CD4-positive, alpha-beta T cell (primary cell): ENCODE measurements at places on chromosomes 13 and 19. TPM values are rescaled to one million over a fixed set of nuclear protein-coding genes. Genes with fewer than 3 reads are reported as not detected.

TEX26 gene
- not detected for total RNA-seq

RFPL4A gene
- total RNA-seq: not detected

ZNF844 gene
- 23.7 TPM for total RNA-seq

MAMSTR gene
- 0.47 TPM for total RNA-seq

DACH1 gene
- 0.89 TPM for total RNA-seq

FREM2 gene
- not detected for total RNA-seq

SMIM24 gene
- not detected for total RNA-seq

VSTM1 gene
- not detected for total RNA-seq

KRTDAP gene
- not detected for total RNA-seq

CCDC8 gene
- not detected for total RNA-seq

PTH2 gene
- total RNA-seq: not detected

TTYH1 gene
- total RNA-seq: not detected

ZBTB45 gene
- 5.7 TPM for total RNA-seq

SIGLEC9 gene
- total RNA-seq: 0.36 TPM

PCSK4 gene
- total RNA-seq: 5.2 TPM

PGLYRP2 gene
- not detected for total RNA-seq

NEK3 gene
- total RNA-seq: 7.0 TPM

C19orf53 gene
- total RNA-seq: 119 TPM

ZNF99 gene
- total RNA-seq: not detected

BEST2 gene
- not detected for total RNA-seq

CADM4 gene
- 0.36 TPM for total RNA-seq

ANKRD10 gene
- 75.5 TPM for total RNA-seq

STOML3 gene
- total RNA-seq: not detected

COQ8B gene
- 16.4 TPM for total RNA-seq

GRIN3B gene
- total RNA-seq: 0.22 TPM

PTGIR gene
- total RNA-seq: 0.96 TPM

SIGLEC6 gene
- total RNA-seq: 0.14 TPM

PPM1N gene
- total RNA-seq: 3.5 TPM

ZNF835 gene
- total RNA-seq: 0.82 TPM

UTP14C gene
- 1.9 TPM for total RNA-seq

PSMC4 gene
- total RNA-seq: 61.3 TPM

FAM124A gene
- not detected for total RNA-seq

EMC10 gene
- total RNA-seq: 80.0 TPM

ATP8A2 gene
- total RNA-seq: 0.22 TPM

CYP2S1 gene
- total RNA-seq: 0.82 TPM

NLRP9 gene
- total RNA-seq: not detected

ARHGAP45 gene
- 861 TPM for total RNA-seq

ERICH4 gene
- total RNA-seq: not detected

APOC4 gene
- not detected for total RNA-seq

ZFR2 gene
- 0.82 TPM for total RNA-seq
